HepG2 (cell line): ENCODE measurements at places on chromosomes 4 and X. TPM values are rescaled to one million over a fixed set of nuclear protein-coding genes. Genes with fewer than 3 reads are reported as not detected.

- peak overlapping the region; percentile 89 for H3K27ac ChIP-seq
- DNase-seq = peak; percentile 97
- peak overlapping the region; percentile 39; the same call in 1 of the 2 replicates for H3K4me3 ChIP-seq
- no peaks in the 10 kb centered on the region for H3K36me3 ChIP-seq
Observed at GRCh38 chr4:186755550-186756519, 32.2 kb upstream of the FAT1 start.

DNA sequence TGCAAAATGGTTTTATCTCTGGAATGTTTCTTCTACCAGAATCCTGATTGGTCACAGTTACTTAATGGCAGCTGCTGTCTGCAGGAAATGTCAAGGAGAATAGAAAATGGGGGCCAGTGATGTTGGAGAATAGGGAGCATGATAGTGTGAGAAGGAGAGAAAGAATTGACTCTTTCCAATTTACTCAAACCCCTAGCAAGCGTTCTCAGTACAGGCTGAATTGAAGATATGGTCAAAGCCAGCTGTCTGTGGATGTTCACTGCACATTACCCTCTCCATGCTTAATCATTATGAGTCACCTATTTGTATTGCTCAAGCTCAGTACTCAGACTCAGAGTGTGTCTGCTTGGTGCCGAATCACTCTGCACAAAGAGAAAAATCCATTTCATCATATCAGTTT is 57.8 kb upstream of the FAM47B start:
- H3K27ac ChIP-seq = no peak overlapping the region
- H3K36me3 ChIP-seq = no peaks in the 10 kb centered on the region
- H3K4me1 ChIP-seq = no peaks in the 10 kb centered on the region
- H3K4me3 ChIP-seq = no peak overlapping the region

The MAGEC3 gene
- total RNA-seq = not detected in 2 replicates

GRCh38 chrX:118528071-118528737 is 32.6 kb downstream of the DOCK11 start:
- H3K27ac ChIP-seq = no peak overlapping the region
- no peak overlapping the region for H3K4me3 ChIP-seq
- H3K4me1 ChIP-seq = no peaks in the 10 kb centered on the region
- H3K27me3 ChIP-seq = no peaks in the 10 kb centered on the region
- no peak for DNase-seq

- H3K27me3 ChIP-seq = no peaks in the 10 kb centered on the region
- no peak overlapping the region for H3K27ac ChIP-seq
- no peaks in the 10 kb centered on the region for H3K4me1 ChIP-seq
- no peak overlapping the region for H3K4me3 ChIP-seq
Observed at GRCh38 chr4:11843927-11844326, 415.2 kb upstream of the HS3ST1 start.

- DNase-seq = peak; percentile 15
- no peaks in the 10 kb centered on the region for H3K4me1 ChIP-seq
- no peaks in the 10 kb centered on the region for H3K36me3 ChIP-seq
Observed at GRCh38 chrX:135931644-135932487, 38.4 kb downstream of the SAGE1 start.

GRCh38 chrX:106725931-106726330 is 570 bp upstream of the RNF128 start:
- no peaks in the 10 kb centered on the region; the same call in 2 of the 3 replicates for H3K27me3 ChIP-seq
- no peaks in the 10 kb centered on the region for H3K36me3 ChIP-seq
- peak overlapping the region; percentile 85 for H3K4me3 ChIP-seq
- 0 out of 2 replicates have a peak, but pooled peaks cover 4% of the 10 kb centered on the region for H3K4me1 ChIP-seq
- peak overlapping the region; percentile 77 for H3K27ac ChIP-seq
- no peak for DNase-seq

DNA sequence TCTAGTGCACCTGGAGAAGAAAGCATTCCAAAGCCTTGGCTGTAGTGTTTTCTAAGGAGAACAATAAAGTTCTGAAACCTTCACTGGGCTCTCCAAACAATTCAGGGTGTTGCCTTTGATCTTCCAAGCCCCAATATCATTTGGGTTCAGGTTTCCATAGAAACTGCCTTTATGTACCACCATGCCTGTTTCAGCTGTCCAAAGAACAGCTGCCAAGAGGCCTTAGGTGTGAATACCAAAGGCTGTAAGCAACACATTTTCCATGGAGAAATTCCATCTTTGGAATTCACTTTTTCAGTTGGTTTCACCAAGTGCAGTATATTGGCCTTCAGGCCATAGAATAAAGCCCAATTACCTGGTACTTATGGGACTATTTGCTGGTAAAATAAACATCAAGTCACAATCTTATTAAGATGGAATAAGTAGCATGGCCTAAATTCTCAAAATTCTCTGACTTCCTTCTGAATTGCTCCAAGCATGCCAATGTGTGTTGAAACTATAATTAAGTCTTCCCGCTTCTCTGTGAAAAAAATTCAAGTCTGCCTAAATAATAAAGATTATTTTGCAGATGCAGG is 61.9 kb downstream of the COX18 start:
- no peaks in the 10 kb centered on the region for H3K36me3 ChIP-seq
- no peak overlapping the region for H3K27ac ChIP-seq
- no peaks in the 10 kb centered on the region for H3K4me1 ChIP-seq
- no peak for DNase-seq
- 0 out of 2 replicates have a peak, but pooled peaks cover 2% of the 10 kb centered on the region for H3K27me3 ChIP-seq
- no peak overlapping the region for H3K4me3 ChIP-seq

- H3K36me3 ChIP-seq = no peaks in the 10 kb centered on the region
- no peaks in the 10 kb centered on the region for H3K27me3 ChIP-seq
- no peak overlapping the region for H3K27ac ChIP-seq
- no peak overlapping the region for H3K4me3 ChIP-seq
Observed at GRCh38 chr4:2789793-2790582, 2.9 kb upstream of the SH3BP2 start.

DNA sequence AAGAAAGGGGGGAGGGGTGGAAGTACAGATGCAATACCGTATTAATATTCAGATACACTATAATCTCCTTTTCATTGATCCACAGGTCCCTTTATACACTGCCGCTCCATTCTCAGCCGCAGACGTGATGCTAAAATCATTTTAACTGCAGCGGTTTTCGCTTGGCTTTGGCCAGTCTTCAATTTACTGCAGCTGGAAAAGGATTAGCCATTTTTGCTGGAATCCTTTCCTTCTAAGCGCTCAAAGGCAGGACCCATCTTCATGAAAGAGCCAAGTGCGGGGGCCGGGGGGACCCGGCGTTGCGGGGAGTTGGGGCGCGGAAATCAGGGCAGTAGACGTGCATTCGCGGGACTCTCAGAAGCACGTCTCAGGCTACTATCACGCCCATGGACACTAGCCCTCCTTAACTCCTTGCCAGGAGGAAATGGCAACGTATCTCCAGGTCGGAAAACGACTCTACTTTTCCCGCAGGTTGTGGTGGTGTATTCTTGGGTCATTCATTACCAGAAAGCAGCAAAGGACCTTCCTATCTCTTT is 1.7 kb upstream of the PCDH10 start:
- H3K4me3 ChIP-seq = no peak overlapping the region
- no peak overlapping the region for H3K27ac ChIP-seq
- no peaks in the 10 kb centered on the region for H3K27me3 ChIP-seq

DNA sequence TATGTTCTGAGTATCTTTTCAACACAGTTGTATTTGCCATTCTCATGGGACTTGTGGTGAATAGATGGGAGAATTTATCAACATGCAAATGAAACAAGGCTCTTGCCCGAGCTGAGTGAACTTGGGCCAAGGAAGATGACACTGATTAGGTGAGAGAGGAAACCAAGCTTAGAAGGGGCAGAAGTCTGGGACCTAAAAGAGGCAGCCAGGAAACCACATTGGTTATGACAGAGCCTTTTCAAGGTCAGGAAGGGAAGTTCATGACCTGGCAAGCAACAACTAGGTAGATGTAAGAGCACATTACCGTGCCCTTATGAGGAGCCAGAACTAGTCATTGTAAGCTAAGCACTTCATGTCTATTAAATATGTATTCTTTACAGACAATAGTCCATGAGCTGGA is 590.3 kb downstream of the PACRGL start:
- H3K4me1 ChIP-seq = no peaks in the 10 kb centered on the region
- H3K4me3 ChIP-seq = no peak overlapping the region
- H3K27ac ChIP-seq = no peak overlapping the region
- DNase-seq = no peak
- H3K36me3 ChIP-seq = no peaks in the 10 kb centered on the region
- no peaks in the 10 kb centered on the region for H3K27me3 ChIP-seq

The DKC1 gene
- 102 and 150 TPM in 2 replicates for total RNA-seq
